ENCODE measurements at places on chromosomes 12 and 14.
A peak's percentile ranks its signal among the peaks of the same experiment; 100 is the strongest.

GRCh38 chr14:77557391-77557790 is 58.8 kb upstream of the ISM2 start:
- DNase-seq: no peak

DNA sequence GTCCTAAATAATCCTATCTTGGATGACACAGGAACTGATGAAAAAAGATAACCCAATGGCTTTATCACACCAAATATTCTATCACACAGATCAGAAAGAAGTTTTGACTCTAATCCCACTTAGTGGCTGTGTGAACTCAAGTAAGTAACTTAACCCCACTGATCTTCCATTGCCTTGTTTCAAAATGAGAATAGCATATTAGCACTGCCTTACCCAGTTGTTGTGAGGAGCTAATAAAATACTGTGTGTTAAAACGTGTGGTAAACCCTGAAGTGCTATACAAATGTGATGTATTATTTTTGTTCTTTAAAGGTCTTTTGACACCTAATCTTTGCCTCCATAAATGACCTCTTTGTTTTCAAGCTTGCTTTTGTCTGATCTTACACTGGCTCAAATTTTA is 60.9 kb upstream of the ARID2 start:
- no peak for DNase-seq

DNA sequence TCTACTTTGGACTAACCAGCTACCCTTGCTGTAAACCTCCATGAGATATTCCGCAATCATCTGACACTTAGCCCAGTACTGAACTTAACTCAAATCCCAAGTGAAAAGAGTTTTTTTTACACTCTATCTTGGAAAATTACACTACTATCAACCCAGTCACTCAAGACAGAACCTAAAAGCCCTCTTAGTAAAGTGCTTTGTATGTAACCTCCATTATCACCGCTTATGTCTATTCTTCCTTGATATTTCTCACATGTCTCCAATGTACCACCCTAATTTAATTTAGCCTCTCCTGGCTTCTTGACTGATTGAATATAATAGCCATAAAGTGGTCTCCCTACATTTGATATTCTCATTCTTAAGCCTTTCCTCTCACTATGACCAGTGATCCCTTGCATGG is 168.8 kb upstream of the SYT1 start:
- DNase-seq: no peak

DNA sequence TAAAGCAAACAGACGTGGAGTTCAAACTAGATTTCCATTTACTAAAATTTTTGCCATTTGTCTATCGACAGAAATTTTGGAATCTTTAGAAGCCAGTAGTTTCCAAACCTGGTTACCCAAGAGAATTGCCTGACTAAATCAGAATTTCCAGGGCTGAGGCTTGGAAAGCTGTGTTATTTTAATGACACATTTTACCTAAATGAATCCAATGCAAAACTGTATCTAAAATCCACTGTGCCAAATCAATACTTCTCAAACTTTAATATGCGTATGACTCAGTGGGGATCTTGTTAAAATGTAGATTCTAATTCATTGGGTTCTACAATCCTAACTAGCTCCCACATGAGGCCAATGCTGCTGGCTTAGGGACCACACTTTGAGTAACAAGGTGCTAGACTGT is 35.0 kb upstream of the TC2N start:
- no peak for DNase-seq

DNA sequence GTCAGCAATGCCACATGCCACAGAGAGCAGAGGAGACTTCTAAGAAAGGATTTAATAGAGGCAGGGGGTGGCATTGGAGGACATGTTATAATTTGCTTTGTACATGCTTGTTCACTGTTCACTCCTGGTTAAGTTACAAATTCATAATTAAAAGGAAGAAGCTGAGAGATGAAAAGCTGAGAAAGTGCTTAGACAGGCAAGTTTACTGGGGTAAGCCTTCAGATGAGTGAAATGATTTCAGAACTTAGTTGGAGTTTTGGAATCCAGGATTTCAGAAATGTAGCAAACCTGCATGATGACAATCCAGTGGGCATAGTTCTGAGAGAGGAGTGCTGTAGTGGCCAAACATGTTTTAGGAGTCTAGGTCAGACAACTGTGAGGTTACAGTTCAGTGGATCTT is 67.3 kb upstream of the FBXO33 start:
- no peak for DNase-seq

GRCh38 chr14:94008234-94008633 is 11.1 kb downstream of the CCDC197 start:
- no peak for DNase-seq

DNA sequence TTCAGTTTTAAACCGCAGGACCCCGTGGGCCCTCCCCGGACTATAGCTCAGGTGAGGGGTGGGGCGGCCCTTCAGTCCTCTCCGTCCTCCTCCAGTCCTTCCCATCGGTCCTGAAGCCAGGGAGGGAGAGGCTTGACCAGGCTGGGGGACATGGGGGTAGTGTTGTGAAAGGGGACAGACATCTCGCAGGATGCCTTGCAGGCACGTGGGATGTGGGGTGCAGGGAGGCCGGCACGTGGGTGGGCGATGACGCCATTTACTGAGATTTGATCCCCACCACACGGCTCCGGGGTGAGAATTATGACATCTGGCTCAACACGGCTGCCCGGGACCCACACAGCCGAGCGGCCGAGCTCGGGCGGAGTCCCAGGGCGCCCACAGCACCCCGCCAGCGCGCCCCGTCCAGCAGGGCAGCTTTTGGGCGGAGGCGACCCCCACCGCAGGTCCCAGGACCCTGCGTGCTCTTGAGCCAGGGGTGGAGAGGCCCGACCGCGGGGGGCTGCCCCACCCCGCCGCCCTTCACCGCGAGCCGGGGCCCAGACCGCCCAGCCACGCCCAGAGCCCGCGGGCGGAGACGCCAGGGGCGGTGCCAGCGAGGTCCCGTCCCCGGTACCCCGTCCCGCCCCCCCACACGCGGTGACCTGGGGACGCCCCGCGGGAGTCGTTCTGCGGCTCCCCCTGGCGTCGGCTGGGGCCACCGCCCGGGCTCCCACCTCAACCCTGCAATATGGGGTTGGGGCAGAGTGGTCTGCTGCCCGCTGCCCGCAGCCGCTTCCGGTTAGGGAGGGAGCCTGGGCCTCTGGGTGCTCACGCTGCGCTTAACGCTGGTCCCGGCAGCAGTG is 3.3 kb upstream of the EXOC3L4 start:
- peak; percentile 19 for DNase-seq

DNA sequence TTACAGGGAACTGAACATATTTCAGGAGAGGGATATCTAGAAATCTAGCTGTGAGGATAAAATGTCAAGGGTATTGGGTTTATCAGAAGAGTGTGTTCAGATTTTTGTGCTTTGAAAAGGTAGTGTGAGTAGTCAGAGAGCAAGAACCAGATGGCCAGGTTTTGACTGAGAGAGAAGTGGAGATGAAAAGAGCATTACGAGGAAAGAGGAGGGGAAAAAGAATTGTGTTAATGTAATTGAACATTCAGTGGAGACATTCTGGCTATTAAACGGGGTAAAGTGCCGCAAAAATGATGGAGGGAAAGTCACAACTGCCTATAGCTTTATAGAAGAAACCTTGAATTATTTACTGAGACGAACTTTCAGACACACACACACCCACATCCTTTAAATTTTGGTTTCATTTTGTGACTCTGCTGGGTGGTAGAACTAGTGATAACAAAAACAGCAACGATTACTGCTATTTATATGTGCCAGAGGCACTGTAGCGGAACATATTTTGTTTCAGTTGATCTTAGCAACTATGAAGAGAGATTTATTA is 213.6 kb downstream of the ERC1 start:
- peak; percentile 44 for DNase-seq

DNA sequence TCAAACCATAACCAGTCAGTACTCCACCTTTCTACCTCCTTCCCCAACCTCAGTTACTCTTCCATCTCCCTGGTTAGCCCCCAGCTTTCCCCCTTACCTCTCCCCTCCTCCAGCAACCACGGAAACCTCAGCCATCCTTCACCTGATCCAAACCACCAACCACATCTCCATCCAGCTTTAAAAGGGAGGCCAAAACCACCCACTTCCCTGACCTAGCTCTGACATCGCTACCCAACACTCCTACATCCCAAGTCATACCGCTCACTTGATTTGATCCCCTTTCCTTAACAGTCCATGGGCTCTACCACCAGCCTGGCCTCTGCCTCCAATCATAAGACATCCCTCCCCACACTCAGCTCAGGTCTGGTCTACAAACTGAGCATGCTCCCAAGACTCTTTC is 1.5 kb downstream of the RAB35 start:
- DNase-seq: no peak

GRCh38 chr12:98830657-98831056 is 185.6 kb downstream of the APAF1 start:
- DNase-seq: no peak

Measured in M059J (cell line).